ENCODE measurements at places on chromosomes 3 and 15. TPM values are rescaled to one million over a fixed set of nuclear protein-coding genes. Genes with fewer than 3 reads are reported as not detected.

DNA sequence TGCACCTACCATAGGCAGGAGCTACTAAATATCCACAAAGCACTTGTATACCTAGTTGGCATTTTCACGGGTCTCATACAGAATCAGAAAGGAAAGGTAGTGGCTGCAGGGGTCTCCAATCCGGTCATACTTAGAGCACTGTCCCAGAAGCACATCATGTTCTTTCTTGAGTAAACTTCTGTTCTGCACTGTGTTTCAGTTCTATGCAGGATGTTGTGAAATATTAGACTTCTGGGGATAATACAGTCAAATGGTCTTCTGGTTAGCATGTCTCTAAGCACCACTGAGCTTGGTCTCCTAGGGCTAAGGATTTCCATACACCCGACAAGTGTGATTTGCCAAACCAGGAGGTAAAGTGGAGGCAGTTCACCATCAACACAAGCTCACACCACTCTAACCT, 27.9 kb downstream of the MINDY4B start:
- DNase-seq = no peak

- DNase-seq = no peak
Measured at GRCh38 chr15:47288794-47289193, 428.5 kb upstream of the SEMA6D start.

DNA sequence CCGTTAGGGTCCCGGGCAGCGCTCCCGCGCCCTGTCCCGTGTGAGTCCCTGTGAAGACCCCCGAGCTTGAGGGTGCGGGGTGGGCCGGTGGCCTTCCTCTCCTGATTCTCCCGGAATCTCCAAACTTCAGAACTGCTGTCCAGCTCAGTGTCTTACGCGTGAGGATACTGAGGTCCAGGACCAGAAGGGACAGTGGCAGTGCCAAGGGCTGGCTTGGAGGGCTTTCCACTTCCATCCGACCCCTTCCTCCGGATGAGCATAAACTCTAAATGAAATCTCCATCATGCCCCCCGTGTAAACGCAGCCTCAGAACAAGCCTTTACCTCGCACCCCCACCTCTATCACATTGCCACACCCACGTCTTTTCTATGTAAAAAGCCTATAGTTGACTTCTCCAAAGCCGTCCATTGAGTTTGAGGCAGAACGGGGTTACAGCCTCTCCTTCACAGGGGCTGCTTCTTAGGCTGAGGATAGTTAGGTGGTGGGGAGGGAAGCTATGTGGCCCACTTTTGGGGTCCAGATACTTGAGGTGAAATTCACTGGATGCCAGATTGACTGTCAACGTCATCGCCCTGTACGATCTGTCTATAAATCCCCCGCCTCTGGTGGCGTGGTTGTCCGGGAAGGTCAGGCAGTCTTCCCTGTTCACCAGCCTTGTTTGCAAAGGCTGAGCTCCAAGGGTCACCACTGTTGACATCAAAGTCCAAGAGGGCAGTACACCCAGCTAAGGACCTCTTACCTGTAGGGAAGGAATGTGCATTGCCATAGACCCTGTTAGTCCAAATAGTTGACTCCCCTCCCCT, 1.1 kb downstream of the EDEM1 start:
- no peak for DNase-seq

DNA sequence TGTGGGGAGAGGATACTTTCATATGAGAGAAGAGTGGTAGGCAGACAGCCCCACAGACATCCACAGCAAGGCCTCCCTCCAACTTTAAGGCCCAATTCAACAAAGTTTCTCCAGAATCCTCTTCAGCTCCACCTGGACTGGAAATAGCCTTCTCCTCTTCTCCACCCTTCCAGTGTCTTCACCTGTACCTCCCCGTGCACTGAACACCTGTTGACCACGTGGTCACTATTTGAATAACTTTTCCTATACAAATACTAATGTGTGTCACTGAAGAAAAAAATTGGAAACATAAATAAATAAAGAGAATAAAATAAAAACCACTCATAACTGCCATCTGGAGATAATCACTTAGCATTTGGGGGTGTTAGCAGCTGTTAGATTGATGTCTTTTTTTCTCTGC, 52.9 kb downstream of the CCNL1 start:
- no peak for DNase-seq

DNA sequence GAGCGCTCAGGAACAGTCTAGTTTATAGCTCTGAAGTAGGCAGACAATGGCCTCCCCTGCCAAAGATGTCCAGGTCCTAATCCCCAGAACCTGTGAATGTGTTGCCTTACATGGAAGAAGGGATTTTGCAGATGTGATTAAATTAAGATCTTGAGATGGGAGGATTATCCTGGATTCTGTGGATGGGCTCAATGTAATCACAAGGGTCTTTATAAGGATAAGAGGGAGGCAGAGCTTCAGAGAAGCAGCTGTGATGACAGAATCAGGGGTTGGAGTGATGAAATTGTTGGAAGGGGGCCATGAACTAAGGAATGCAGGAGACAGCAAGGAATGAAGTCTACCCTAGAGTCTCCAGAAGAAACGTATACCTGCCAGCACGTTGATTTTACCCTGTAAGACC, 14.0 kb upstream of the GK5 start:
- DNase-seq = no peak

DNA sequence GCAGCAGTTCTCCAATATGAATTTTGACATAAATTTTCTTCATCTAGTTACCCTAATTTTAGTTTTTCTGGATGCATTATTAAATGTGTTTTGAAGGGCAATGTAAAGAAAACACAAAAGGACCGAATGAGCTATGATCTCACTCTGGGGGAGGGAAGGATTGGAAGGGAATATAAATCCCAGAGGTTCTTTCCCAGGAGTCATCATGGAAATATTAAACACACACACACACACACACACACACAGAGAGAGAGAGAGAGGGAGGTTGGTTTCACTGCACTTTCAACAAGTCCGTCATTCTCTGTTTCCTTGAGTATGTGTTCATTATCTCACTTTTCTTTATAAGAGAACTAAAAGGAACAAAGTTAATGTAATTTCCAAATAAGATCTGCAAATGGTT, 70.7 kb upstream of the DCBLD2 start:
- no peak for DNase-seq

- DNase-seq = no peak
Measured at GRCh38 chr3:11576453-11576852, 67.3 kb downstream of the VGLL4 start.

DNA sequence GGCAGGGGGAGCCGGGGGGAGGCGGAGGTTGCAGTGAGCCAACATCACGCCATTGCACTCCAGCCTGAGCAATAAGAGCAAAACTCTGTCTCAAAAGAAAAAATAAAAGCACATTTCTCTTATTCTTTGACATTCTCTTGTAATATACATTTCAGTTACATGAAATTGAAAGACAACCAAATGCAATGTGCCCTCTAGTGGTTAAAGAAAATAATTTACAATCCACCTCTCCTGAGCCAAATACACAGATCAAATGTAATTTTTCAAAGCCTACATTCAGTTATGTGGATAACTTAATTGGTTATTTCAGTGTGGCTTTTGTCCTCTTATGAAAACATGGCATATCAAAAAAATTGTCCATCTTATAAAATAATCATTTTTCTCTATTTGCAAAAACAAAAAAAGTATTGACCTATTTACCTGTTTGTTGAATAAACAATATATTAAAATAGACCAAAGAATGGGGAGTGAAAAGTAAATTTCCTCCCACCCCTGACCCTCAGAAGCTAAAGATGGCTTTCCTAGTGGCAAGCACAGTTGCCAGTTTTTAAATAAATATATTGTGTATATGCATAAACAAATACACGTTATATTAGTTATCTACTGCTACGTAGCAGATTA, 14.2 kb upstream of the U2SURP start:
- no peak for DNase-seq

DNA sequence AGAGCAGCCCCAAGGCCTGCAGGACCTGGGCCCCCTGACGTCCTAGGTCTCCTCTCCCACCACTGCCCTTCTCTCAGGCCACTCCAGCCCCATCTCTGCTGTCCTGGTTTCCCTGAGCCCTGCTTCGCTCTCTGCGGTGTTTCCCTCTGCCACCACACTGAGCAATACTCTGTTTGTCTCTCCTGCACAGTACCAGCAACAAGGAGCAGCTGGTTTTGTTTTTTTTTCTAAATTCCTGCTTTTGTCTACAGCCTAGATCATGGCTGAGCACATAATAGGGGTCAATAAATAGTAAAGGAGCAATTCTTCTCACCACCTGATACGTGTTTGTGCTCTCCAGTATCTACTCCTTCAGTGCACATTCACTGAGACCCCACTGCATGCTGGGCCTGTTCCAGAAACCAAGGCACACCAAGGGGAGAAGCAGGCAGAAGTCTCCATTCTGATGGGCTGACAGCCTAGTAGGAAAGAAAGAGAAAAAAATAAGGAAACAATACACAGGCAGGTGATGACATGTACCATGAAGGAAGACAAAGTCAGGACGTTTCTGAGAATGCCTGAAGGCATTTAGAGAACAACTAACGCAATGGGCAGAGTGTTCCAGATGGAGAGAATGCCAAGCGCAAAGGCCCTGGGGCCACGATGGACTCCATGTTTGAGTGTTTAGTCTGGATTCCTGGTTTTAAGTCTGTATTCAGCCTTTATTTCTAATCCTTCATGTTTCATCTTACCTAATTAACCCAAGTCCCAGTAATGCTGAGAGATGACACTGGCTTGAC, 6.0 kb upstream of the ACAD9 start:
- DNase-seq = no peak

GRCh38 chr3:100720426-100720825, 11.1 kb downstream of the TFG start:
- no peak for DNase-seq

GRCh38 chr3:195999896-196000295, 82.0 kb downstream of the TFRC start:
- DNase-seq = no peak

- DNase-seq = no peak
Measured at GRCh38 chr15:57625703-57626448, 34.2 kb downstream of the MYZAP start.

GRCh38 chr3:179872842-179873241, 163.9 kb downstream of the PEX5L start:
- no peak for DNase-seq

DNA sequence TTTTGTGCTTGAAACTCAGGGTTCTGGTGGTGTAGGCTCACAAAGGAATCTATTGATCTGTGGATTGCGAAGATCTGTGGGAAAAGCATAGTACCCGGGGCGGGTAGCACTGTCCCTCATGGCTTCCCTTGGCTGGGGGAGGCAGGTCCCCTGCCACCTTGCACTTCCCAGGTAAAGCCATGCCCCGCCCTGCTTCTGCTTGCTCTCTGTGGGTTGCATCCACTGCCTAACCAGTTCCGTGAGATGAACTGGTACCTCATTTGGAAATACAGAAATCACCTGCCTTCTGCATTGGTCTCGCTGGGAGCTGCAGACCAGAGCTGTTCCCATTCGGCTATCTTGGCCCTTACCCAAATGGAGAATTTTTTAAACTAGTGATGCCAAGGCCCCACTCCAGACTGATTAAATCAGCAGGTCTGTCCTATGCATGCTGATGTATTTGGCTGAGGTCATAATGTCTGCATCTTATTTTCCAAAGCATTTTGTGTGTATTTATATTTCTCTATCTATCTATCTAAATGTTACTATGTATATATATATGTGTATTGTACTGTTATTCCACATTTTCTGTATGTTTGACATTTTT, 65.5 kb upstream of the SLC7A14 start:
- no peak for DNase-seq

GRCh38 chr15:31457161-31457560, 130.5 kb downstream of the KLF13 start:
- no peak for DNase-seq

DNA sequence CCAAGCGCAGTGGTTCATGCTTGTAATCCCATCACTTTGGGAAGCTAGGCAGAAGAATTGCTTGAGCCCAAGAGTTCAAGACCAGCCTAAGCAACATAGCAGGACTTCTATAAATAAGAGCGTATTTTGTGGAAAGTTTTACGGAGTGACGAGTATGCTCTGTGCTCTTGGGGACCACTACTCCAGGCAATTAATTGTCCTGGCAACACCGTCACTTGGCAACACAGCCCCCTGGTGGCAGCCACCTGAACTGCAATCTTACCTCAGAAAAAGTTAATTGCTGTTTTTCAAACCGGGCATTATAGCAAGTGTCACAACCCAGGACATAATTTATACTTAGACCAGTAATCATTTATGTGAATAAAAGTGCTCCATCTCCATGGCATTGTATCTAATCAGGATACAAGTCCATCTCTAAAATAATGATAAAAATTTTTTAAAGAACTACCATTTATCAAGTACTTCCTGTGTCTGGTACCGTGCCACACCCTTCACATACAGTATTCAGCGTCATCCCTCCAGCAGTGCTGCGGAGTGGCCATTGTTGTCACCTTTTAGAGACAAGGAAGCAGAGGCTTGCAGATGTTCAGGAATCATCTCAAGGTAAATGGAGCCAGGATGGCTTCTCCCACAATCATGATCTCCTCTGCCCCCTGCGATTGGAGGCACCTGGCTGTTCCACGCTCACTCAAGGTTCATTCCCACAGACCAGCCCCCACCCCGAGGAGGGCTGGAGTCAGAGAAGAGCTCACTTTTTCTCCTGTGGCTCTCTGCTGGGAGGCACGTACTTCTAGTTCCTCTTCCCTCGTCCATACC, 34.5 kb downstream of the PLA2G4D start:
- peak; percentile 81 for DNase-seq

- no peak for DNase-seq
Measured at GRCh38 chr3:30685267-30685667, 78.9 kb downstream of the TGFBR2 start.

- DNase-seq = no peak
Measured at GRCh38 chr3:47536221-47536891, 22.8 kb upstream of the ELP6 start.

DNA sequence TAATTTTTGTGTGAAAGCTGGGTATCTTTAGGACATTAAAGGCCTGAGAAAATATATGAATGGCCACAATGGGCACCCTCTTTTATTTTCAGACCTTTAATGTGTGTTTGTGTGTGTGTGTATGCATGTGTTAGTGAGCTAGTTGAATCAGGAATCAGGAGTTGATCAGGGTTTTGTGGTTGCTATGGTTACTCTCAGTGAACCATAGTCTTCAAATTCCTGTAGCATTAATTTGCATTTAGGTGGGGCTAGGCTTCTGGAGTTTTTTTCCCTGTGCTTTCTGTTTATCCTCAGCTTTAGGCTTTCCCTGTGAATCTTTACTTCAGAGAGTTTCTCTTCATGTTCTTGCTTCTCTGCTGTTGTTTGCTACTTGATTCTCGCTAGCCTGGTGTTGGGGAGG, 122.0 kb upstream of the ONECUT1 start:
- DNase-seq = no peak

Gene FBXW12
- total RNA-seq = not detected

Gene LDHAL6B
- total RNA-seq = not detected

Gene EFHB
- total RNA-seq = 1.2 TPM

Gene MUC4
- total RNA-seq = 0.41 TPM

Gene SPESP1
- total RNA-seq = 1.6 TPM

Gene PPIB
- total RNA-seq = 167 TPM

Gene MEX3B
- total RNA-seq = 1.2 TPM

Gene SH3GL3
- total RNA-seq = not detected

Gene LRRC31
- total RNA-seq = not detected

Gene GP5
- 0.58 TPM for total RNA-seq

Gene ASB14
- total RNA-seq = not detected

Gene CPN2
- total RNA-seq = not detected
